Renal pelvis (tissue), 12 donors: ENCODE measurements at places on chromosomes 3 and 15.

- DNase-seq: no peak
These were observed 756.6 kb upstream of the ARPP21 start for GRCh38 chr3:34882764-34883163.

DNA sequence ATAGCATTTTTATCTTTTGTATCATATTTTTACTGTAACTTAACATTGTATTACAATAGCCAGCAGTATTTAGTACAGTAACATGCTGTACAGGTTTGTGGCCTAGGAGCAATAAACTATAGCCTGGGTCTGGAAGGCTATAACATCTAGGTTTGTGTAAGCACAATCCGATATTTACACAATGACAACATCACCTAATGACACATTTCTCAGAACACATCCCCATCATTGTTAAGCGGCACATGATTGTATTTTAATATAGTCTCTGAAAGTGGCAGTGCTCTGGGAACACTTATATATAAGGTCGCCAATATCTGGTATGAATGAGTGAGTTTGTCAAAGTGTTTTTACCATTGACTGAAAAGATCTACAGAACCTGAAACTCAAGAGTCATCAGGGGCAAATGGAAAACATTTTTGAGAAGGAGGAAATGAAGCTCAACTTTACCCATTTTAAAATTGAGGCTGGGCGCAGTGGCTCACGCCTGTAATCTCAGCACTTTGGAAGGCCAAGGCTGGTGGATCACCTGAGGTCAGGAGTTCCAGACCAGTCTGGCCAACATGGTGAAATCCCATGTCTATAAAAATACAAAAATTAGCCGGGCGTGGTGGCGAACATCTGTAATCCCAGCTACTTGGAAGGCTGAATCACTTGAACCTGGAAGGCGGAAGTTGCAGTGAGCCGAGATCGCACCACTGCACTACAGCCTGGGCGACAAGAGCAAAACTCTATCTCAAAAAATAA lies 38.8 kb upstream of the TNFSF10 start:
- DNase-seq: no peak

GRCh38 chr3:17833786-17834559 lies 91.5 kb upstream of the TBC1D5 start:
- no peak for DNase-seq

GRCh38 chr3:141399200-141399599 lies 30.9 kb downstream of the ZBTB38 start:
- DNase-seq: no peak

GRCh38 chr15:41926185-41927056 lies 32.6 kb upstream of the SPTBN5 start:
- DNase-seq: no peak

GRCh38 chr3:70999730-71000129 lies 583.8 kb downstream of the FOXP1 start:
- DNase-seq: no peak
